ENCODE measurements at places on chromosomes 12 and 14.

GRCh38 chr12:16282081-16282480 is 4.6 kb upstream of the SLC15A5 start:
- no peak for DNase-seq

GRCh38 chr12:27345376-27345775 is 12.7 kb downstream of the BMAL2 start:
- DNase-seq, result no peak

- no peak for DNase-seq
Measured at GRCh38 chr12:79778802-79779448, 88.2 kb upstream of the PAWR start.

GRCh38 chr14:32298346-32298745 is 30.8 kb upstream of the AKAP6 start:
- DNase-seq, result peak; percentile 5

- DNase-seq, result no peak
Measured at GRCh38 chr14:34137001-34137745, 186.3 kb upstream of the EGLN3 start.

DNA sequence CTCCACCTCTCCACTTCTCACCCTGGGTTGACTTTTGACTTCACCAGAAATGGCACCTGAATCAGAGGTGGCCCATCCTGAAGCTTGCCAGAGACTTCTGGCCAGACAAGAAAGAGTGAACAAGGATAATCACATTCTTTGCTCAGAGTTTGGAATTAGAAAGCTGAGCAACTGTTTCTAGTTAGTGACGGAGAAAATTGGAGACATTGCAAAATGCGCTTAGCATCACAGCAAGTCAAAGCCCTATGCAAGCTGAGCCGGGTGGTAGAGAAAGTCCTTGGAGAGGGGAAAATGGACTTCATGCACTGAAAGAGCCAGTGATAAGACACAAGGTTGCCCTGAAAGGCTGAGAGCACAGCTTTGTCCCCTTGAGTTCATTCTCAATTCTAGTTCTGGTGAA is 161.8 kb downstream of the PAH start:
- no peak for DNase-seq

GRCh38 chr14:79661752-79662151 is 549.6 kb downstream of the DIO2 start:
- peak; percentile 68 for DNase-seq

DNA sequence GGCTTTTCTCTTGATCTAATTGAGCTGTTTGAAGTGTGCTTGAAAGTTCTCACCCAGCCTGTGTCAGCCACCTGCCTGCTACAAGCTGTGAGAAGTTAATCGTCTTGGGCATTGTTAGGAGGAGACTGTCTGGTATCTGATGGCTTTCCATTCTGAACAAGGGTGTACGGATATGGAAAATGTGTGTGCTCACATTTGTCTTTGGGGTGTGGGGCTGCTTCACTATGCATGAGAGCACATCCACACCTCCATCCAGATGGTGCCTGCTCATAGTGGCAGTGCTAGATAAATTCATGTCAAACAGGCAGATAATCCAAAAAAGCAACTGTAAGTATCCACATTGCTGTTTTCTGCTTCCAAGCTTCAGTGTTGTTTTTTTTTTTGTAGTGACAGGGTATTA is 462.2 kb downstream of the DIO2 start:
- no peak for DNase-seq

DNA sequence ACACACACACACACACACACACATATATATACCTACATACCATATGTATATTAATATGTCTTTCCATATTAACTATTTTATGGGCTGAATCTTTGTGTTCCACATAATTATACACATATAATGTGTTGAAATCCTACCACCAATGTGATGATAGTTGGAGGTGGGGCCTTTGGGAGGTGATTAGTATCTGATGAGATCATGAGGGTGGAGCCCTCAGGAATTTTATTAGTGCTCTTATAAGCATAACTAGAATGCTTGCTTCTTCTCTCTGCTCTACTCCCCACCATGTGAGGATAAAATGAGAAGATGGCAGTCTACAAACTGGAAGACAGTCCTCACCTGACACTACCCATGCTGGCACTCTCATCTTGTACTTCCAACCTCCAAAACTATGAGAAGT is 1193.5 kb upstream of the FLRT2 start:
- no peak for DNase-seq

DNA sequence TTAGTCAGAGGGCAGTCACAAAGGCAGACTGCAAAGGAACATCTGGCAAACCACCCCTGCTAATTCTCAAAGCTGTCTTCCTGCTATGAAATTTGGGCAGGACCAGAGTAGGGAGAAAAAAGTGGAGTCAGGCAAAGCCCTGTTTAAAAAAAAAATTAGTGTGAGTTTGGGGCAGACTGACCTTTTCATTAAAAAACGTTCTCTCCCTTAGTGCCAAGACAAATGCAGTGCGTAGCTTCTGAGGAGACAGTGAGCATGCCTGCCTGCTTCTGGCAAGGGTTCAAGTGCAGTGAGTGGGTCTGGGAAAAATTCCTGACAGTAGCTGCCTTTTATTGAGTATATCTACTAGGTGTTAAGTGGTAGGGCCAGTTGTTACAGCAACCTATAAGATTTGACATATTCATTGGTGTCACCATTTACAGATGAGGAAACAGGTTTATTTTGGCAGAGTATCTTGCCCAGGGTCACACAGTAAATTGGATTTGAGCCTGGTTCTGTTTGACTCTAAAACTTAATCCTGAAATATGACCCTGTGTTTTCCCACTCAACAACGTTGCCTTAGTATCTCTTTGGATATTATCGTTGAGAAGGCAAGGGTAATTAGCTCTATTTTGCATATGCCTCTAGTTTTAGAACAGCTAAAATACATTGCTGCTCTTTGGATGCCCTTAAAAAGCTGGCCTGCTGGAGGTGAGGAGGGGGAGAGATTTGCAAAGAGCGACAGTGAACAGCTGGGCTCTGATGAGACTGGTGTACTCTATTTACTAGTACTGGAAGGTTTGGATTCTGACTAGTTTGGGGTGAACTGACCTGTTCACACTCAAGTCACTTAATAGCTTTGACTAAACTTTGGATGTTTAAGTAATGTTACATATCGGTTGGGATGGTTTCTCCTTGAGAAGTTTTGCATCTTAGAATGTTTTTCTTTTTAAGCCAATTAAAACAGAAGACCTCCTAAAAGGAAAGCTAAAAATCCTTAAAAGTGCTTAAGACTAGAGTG is 72.8 kb downstream of the PAPOLA start:
- peak; percentile 19 for DNase-seq

- no peak for DNase-seq
Measured at GRCh38 chr12:93085383-93086287, 156.5 kb upstream of the EEA1 start.

- no peak for DNase-seq
Measured at GRCh38 chr12:63264629-63265028, 113.6 kb upstream of the AVPR1A start.

DNA sequence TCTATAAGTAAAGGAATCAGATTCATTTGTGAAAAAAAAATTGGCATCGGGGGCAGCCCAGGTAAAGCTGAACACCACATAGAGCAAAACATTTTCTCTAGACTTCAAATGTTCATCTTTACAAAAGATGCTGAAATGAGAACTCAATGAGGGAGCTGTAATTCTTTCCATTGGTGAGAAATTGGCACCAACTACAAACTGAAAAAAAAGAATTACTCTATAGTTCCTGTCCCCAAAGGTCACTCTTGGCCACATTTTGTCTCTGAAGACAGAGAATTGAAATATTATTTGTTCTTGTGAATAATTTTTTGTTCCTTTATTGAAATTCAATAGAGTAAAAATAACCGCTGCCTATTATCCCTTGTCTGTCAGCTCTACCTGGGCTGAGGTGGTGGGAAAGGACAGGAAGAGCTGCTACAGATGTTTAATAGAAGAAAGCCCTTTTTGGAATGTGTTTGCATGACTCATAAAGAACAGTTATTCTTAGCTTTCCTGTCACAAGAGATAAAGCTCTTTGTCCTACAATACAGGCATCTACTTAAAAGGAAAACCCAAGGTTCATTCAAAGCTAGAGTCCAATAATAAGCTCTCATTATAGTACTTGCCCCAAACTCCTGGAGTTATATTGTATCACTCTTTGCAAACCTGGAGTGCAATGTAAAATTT is 380.1 kb upstream of the KITLG start:
- DNase-seq, result peak; percentile 29

DNA sequence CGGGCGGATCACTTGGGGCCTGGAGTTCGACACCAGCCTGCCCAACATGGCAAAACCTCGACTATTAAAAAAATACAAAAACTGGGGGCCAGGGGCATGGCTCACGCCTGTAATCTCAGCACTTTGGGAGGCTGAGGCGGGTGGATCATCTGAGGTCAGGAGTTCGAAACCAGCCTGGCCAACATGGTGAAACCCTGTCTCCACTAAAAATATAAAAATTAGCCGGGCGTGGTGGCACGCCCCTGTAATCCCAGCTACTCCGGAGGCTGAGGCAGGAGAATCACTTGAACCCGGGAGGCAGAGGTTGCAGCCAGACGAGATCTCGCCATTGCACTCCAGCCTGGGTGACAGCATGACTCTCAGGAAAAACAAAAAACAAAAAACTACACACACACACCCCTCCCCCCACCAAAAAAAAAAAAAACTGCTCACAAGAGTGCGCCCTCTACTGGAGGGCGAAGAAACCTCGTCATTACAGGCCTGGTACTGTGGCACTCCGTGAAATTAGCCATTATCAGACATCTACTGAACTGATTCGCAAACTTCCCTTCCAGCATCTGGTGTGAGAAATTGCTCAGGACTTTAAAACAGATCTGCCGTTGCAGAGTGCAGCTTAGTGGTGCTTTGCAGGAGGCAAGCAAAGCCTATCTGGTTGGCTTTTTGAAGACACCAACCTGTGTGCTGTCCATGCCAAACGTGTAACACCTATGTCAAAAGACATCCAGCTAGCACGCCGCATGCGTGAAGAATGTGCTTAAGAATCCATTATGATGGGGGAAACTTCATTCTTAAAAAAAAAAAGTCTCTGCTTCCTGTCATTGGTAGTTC is 7.7 kb downstream of the PPP1R3E start:
- DNase-seq, result peak; percentile 62

DNA sequence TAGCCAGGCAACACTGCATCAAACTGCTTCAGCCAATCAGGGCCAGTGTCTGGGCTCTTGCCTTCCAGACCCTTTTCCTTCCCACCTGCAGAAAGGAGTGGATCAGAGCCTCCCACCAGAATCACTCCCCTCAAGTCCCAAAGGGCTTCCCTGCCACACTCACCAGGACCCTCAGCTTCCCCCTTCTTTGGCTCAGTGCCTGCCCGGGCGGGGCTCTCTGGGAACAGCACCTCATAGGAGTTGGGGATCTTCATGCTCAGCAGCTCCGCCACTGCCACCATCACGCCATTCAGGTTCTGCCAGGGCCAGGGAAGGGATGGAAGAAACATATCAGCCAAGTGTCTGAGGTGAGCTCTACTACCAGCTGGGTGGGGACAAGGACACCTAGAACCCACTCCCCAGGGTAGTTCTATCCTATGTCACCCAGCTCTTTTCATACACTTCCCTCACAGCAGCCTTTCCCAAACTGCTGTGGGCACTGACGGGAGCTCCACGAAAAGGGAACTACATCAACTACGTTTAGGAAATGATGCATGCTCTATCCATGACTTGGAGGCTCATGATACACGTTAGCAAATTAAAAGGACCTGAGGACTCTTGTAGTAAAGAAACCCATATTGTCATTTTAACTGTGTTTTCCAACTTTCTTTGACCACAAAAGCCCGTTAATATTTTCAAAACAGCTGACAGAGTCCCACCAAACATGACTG is 9.4 kb upstream of the PRKAG1 start:
- no peak for DNase-seq

- no peak for DNase-seq
Measured at GRCh38 chr12:110860833-110861296, 14.1 kb downstream of the CCDC63 start.

DNA sequence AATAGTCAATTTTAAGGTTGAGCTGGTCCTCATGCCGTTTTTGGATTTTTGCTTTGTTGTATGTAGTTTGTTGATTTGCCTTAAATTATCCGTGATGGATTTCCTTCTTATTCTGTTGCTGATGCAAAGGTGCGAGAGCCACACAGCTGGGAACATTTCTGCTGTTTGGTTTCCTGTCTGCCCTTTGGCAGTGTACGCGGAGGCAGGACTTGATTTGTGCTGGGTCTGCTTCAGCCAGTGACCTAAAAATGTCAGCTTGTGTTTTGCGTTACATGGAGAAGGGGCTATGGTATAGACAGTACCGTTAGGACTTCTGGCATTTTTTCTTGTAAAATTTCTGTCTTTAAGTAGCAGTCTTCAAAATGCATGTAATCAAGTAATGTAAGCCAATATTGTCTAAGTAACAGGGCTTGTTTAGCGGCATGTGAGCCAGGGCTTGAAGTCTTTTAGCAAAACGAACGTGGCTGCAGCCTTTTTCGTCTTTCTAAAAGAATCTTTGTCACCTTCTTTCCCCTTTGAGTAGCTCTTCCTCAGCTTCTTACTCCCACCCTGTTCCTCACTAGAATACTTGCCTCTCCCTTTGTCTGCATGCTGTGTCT is 18.2 kb upstream of the RD3L start:
- DNase-seq, result no peak

DNA sequence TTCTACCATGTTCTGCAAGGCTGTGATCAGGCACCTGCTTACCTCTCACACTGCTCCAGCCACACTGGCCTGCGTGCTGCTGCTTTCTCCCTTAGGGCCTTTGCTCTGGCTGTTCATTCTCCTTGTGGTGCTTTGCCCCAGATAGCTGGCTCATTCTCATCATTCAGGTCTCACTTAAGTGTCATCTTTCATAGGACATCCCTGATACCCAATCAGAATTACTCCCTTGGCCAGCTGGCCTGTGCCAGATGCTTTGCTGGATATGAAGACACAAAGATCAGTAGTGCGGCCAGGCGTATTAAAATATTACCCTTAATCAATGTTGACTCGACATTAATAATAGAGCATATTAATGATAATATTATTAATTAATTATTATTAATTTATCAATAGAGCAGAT is 143.8 kb upstream of the FGD4 start:
- no peak for DNase-seq

GRCh38 chr14:50823762-50824636 is 7.0 kb downstream of the NIN start:
- DNase-seq, result no peak

DNA sequence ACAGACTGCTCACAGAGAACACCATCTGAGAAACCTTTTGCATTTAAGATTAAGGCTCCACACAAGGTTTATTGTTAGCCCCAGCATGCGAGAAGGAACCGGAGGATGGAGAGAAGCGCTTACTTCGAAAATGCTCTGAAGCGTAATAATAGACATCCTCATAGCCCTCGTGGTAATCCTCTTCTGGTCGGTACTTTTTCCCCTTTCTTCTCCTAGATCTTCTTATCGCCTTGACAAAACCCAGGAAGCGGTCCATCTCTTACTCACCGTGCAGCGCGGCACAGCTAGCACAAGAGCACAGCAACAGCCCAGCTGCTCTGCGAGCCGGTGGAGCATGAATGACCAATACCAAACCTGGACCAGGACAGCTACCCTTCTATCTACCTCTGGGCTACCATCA is 125.1 kb upstream of the GRIP1 start:
- DNase-seq, result no peak
